Activated CD8-positive, alpha-beta memory T cell treated with anti-CD3 and anti-CD28 coated beads, Interleukin-2, amount 10 ng/mL, durations not matched to agents 7 days and 5 days (primary cell): ENCODE measurements at places on chromosomes 2 and 18.

DNA sequence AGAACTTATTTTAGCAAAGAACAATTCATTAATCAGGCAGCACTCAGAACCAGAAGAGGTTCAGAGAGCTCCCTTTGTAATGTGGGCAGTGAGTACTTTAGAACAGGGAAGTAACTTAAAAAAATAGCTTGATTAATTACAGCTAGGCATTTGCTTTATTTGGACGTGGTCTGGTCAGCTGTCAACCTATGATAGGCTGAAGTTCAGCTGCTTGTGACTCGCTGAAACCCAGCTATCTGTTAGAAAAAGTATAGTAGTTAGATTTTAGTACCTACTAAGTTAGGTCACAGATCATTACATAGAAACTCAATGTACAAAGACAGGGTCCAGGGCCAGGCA, 40.0 kb downstream of the PKDCC start:
- no peak overlapping the region for H3K27ac ChIP-seq
- peaks cover 8% of the 10 kb centered on the region for H3K4me1 ChIP-seq
- no peak for DNase-seq
- H3K36me3 ChIP-seq, result no peaks in the 10 kb centered on the region

- H3K27ac ChIP-seq, result no peak overlapping the region
- peaks cover under 1% of the 10 kb centered on the region for H3K27me3 ChIP-seq
- H3K36me3 ChIP-seq, result no peaks in the 10 kb centered on the region
- DNase-seq, result no peak
- no peak overlapping the region for H3K4me3 ChIP-seq
These were observed 31.6 kb upstream of the NCK2 start for GRCh38 chr2:105712981-105713596.

GRCh38 chr2:222984908-222985307, 67.1 kb upstream of the KCNE4 start:
- H3K4me1 ChIP-seq, result peaks cover 4% of the 10 kb centered on the region
- no peak for DNase-seq
- H3K27me3 ChIP-seq, result peaks cover 10% of the 10 kb centered on the region
- H3K36me3 ChIP-seq, result no peaks in the 10 kb centered on the region
- H3K4me3 ChIP-seq, result no peak overlapping the region
- no peak overlapping the region for H3K27ac ChIP-seq

DNA sequence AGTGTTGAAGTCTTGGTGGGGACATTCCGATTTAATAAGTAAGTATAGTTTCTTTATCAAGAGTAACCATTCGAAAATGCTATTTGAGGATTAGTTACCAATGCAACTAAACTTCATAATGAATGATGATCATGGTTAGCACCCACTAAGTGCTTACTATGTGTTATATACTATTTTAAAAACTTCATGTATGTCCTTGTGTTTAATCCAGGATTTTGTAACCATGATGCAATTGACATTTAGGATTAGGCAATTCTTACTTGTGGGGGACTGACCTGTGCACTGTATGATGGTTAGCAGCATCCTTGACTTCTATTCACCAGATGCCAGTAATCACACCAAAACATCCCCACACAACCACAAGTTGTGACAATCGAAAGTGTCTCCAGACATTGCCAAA, 859.9 kb upstream of the FSHR start:
- no peaks in the 10 kb centered on the region for H3K27me3 ChIP-seq
- no peak overlapping the region for H3K27ac ChIP-seq
- DNase-seq, result no peak
- no peaks in the 10 kb centered on the region for H3K4me1 ChIP-seq
- no peaks in the 10 kb centered on the region for H3K36me3 ChIP-seq

DNA sequence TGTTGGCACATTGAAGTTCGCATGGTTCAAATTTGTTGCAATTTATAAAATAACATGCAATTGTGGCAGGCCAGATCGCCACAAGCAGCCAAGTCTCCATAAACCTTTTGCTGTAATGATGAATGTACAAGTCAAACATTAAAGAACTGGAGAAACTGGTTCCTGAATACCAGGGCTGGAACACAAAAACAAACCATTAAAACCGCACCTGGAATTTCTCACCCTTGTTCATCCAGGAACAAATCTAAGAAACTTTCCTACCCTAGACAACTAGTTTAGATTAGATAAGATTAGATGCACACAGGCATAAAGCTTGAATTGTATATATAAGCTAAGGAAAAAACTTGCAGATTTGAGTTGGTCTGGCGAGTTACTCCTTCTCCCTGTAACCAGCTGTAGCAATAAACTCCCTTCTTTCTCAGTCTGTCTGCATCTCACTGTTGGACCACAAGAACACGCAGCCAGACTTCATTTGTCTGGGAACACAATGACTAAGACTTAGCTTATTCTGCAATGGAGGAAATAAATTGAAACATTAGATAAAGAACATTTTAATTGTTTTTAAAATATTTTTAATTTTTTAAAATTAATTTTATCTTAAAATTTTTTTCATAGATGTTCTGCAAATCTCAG, 1835.5 kb upstream of the LRRTM1 start:
- no peak overlapping the region for H3K27ac ChIP-seq
- no peaks in the 10 kb centered on the region for H3K4me1 ChIP-seq
- H3K27me3 ChIP-seq, result no peaks in the 10 kb centered on the region
- H3K36me3 ChIP-seq, result no peaks in the 10 kb centered on the region
- no peak overlapping the region for H3K4me3 ChIP-seq
- DNase-seq, result no peak

GRCh38 chr2:88159955-88160415, 10.2 kb upstream of the THNSL2 start:
- no peaks in the 10 kb centered on the region for H3K36me3 ChIP-seq
- H3K4me3 ChIP-seq, result no peak overlapping the region

DNA sequence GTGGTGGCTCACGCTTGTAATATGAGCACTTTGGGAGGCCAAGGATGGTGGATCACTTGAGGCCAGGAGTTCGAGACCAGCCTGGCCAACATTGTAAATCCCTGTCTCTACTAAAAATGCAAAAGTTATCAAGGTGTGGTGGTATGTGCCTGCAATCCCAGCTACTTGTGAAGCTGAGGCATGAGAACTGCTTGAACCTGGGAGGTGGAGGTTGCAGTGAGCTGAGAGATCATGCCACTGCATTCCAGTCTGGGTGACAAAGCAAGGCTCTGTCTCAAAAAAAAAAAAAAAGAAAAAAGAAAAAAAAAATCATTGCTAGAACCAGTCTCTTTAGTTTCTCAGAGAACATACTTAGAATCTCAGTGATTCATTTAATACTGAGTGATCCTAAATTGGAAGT, 217.1 kb downstream of the DYM start:
- DNase-seq, result no peak
- H3K36me3 ChIP-seq, result peaks cover 2% of the 10 kb centered on the region
- no peak overlapping the region for H3K27ac ChIP-seq
- H3K4me3 ChIP-seq, result no peak overlapping the region
- H3K27me3 ChIP-seq, result no peaks in the 10 kb centered on the region

DNA sequence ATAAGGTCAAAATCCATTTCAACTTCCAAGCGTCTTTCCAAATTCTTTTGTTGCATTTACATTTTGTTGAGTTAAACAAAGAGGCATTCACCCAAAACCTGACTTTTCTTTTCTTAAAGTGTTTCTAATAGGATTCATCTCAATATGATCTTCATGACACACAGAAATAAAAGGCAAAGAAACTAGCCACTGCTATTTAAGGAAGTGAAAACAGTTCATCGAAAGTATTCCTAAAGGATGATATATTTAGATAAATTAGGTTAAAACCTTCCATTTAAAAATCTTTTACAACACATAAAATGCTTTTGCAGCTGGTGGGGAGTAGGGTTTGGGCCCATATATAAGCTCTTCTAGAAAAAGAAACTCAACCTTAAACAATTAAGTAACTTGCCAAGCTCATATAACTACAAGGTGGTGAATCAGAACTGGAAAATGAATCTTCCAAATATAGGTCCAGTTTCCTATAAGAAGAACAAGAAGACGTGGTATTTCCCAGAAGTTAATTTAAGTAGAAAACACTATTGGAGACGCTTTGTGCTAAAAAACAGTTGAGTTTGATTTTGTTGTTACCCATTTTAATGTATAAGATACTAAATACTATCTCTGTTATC, 336.0 kb upstream of the HNRNPA3 start:
- DNase-seq, result no peak
- peaks cover 40% of the 10 kb centered on the region for H3K4me1 ChIP-seq
- H3K27ac ChIP-seq, result peak overlapping the region; percentile 68
- no peaks in the 10 kb centered on the region for H3K27me3 ChIP-seq
- peaks cover 51% of the 10 kb centered on the region for H3K36me3 ChIP-seq

- peaks cover 2% of the 10 kb centered on the region for H3K27me3 ChIP-seq
- no peak overlapping the region for H3K4me3 ChIP-seq
- no peaks in the 10 kb centered on the region for H3K4me1 ChIP-seq
- no peaks in the 10 kb centered on the region for H3K36me3 ChIP-seq
- H3K27ac ChIP-seq, result no peak overlapping the region
These were observed 32.6 kb upstream of the SLC40A1 start for GRCh38 chr2:189613077-189613636.

DNA sequence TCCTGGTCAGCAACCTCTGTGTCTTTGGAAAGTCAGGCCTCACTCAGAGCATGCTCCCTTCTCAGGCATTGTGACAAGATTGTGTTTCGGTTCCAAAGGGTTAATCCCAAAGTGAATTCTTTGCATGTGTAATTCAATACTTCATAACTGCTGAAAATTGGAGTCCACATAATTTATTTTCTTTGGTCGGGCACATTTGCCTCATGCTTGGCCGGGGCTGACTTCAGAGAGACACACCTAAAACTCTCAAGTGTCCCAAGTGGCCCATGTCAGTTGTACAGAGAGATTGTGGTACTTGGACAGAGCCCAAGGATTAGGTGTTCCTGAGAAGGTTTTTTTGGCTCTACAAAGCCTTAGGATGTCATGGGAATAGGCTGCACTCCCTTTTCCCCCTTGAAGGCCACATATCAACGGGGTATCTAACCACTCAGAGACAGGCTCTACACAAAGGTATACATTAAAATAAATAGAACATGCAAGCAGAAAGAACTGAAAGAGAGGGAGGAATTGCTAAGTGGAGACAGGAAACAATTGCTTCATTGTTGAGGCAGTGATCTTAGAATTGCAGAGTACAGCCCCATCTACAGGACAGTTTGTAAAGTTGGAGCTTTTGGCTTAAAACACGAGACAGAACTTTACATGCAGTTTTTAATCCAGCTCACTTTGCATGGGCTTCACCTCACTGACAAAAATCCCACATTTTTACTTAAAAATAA, 1232.3 kb upstream of the ZEB2 start:
- H3K27ac ChIP-seq, result no peak overlapping the region
- H3K27me3 ChIP-seq, result peaks cover 22% of the 10 kb centered on the region
- DNase-seq, result no peak
- no peak overlapping the region for H3K4me3 ChIP-seq

- H3K27me3 ChIP-seq, result no peaks in the 10 kb centered on the region
- DNase-seq, result no peak
- H3K4me1 ChIP-seq, result no peaks in the 10 kb centered on the region
- H3K36me3 ChIP-seq, result no peaks in the 10 kb centered on the region
- no peak overlapping the region for H3K4me3 ChIP-seq
These were observed 12.1 kb downstream of the LRRTM1 start for GRCh38 chr2:80292474-80292873.

DNA sequence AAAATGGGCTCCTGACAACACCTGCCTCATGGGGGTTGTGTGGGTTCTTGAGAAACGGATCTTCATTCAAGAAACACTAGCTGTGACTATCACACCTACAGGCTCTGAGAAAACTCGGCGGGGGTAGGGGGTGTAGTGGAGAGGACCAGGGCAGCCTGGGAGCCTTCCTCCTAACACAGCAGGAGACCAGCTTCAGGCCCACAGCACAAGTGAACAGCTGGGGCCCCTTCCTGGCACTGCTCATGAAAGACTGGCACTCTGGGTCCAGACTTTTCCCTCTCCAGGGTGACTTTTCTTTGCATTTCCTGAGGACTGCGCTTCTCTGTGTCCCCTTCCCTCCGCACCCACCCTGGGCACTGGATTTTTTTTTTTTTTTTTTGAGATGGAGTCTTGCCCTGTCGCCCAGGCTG, 7.2 kb upstream of the SEMA4C start:
- H3K27ac ChIP-seq, result no peak overlapping the region
- no peak overlapping the region for H3K4me3 ChIP-seq
- DNase-seq, result no peak
- peaks cover 3% of the 10 kb centered on the region for H3K27me3 ChIP-seq

DNA sequence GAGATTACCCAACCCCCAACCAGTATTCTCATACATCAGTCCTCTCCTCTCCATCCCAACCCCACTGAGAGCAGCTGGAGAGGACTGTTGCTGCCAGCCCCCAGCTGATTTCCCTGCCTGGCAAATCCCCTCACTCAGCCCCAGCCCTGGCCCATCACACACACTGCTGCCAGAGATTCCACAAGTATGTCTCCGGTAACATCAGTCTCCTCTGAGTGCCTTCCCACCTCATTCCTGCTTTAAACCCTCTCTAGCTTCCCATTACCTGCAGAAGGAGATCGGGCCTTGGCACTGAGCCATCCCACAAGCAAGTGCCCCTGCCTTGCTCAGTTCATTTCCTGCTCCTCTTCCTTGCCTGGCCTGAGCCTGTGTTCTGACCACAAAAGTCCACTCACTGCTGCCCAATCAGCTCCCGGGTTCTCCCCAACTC, 50.6 kb upstream of the ZFP36L2 start:
- H3K4me3 ChIP-seq, result no peak overlapping the region
- H3K27me3 ChIP-seq, result no peaks in the 10 kb centered on the region
- H3K4me1 ChIP-seq, result peaks cover 21% of the 10 kb centered on the region
- peaks cover 19% of the 10 kb centered on the region for H3K36me3 ChIP-seq
- no peak overlapping the region for H3K27ac ChIP-seq
- DNase-seq, result no peak

DNA sequence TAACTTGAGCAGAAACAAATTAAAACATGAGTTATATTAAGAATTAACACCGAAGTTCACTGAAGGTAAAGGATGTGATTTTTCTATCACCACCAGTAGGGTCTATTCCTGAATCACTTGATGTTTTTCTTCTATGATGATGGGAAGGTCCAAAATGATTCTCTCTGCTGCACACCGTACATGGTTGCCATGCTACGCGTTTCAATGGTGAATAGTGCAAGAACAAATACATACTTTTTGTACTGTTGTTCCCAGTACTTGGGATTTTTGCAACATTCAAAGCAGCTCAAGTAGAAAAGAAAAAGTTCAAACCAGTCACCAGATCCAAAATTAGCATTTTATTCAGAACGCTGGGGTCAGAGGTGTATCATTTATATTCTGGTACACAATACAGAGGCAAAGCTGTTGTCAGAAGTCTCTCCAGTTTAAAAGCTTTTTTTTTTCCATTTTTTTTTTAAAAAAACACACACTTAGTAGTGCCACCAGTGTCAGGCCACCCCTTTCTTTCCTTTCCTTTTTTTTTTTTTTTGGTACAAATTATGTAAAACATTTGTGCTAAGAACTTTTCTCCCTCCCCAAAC, 226.2 kb downstream of the CDH2 start:
- no peak overlapping the region for H3K4me3 ChIP-seq
- H3K27me3 ChIP-seq, result no peaks in the 10 kb centered on the region
- no peaks in the 10 kb centered on the region for H3K36me3 ChIP-seq
- no peak overlapping the region for H3K27ac ChIP-seq
- H3K4me1 ChIP-seq, result no peaks in the 10 kb centered on the region

- no peaks in the 10 kb centered on the region for H3K4me1 ChIP-seq
These were observed 247.7 kb downstream of the GLI2 start for GRCh38 chr2:120983344-120983743.
